ENCODE measurements at places on chromosomes 1 and 21.

- DNase-seq, result no peak
Measured at GRCh38 chr1:207910591-207911354, at the start of gene CD34. CD34 (minus strand) TSS chr1:207911125; CDS start chr1:207911080, 45 bp downstream.

- DNase-seq, result no peak
Measured at GRCh38 chr21:29407571-29407970, 108.8 kb downstream of the BACH1 start.

GRCh38 chr1:183124259-183124658 is 61.8 kb upstream of the LAMC2 start:
- DNase-seq, result no peak

GRCh38 chr1:109312246-109312645 is 5.4 kb upstream of the MYBPHL start:
- no peak for DNase-seq

DNA sequence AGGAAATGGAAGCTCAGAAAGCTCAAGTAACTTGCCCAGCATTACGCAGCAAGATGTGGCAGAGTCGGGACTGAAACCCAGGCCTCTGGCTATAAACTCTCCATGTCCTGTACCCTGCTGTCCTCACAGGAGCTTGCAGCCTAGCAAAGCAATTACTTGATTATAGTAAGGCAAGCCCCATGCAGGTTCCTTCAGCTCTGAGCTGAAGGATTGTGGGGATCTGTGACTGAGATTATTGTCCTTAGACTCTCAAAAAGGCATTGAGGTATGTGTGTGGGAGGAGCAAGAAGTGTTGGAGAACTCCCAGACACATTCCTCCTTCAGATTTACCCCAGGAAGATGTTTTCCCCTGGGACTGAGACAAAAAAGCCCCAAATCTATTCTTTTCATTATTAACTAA is 124.0 kb upstream of the SPATA6 start:
- no peak for DNase-seq

- DNase-seq, result no peak
Measured at GRCh38 chr1:81069856-81070255, 730.9 kb upstream of the ADGRL2 start.

DNA sequence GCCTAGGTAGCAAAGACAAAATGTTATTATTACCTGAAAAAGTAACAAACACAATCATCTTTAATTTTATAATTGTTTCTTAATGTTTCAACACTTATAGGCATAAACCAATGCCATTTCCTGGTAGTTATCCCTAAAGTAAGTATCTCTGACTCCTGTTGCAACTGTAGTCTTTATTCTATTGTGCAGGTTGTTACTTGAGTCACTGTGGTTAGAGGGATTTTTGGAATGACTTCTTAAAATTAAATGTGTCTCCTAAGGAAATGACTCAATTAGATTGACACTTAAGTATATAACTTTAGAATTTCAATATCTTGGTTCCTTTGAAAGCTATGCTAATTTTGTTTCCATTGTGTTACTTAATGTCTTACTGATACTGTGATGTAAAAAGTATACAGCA is 143.9 kb downstream of the PHTF1 start:
- DNase-seq, result no peak

- no peak for DNase-seq
Measured at GRCh38 chr1:162552684-162553252, 8.8 kb upstream of the UAP1 start.

GRCh38 chr1:77950873-77951272 is 28.0 kb downstream of the FUBP1 start:
- DNase-seq, result no peak

- no peak for DNase-seq
Measured at GRCh38 chr1:103275725-103276124, 167.4 kb upstream of the COL11A1 start.

GRCh38 chr21:15839026-15839425 is 109.2 kb downstream of the USP25 start:
- DNase-seq, result no peak

DNA sequence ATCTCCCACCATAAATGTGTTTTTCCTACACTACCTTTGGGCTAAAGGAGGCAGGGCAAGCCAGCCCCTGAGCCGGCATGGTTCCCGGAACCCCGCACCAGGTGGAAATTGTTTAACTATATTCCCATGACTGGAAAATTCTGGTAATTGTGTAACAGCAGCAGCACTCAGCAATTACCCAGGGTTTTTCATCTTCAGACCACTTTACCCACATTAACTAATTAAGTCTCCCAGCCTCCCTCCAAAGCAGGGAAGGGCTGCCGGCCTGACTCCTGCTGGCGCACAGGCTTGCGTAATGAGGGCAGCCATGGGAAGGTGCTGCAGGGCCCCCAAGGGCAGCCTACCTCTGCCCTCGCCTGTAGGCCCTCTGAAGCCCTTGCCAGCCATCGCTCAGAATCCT is 140.7 kb upstream of the VAMP3 start:
- DNase-seq, result no peak

DNA sequence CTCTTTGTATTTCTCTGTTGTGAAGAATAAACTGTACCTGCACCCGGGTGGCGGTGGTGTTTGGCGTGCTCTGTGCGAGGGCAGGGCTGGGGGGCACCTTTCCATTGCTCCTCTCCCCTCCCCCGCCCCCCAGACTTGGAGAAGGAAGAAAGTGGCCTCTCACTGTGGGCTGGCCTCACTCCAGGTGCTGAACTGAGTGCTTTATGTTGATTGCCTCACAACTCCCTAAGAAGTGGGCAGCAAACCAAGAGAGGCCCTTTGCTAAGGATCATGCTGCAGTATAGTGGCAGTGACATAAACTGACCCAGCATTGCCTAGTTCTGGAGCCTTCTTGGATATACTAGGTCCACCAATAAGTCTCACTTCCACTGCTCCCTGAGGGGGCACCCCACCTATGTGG is 20.2 kb downstream of the A3GALT2 start:
- peak; percentile 73 for DNase-seq

DNA sequence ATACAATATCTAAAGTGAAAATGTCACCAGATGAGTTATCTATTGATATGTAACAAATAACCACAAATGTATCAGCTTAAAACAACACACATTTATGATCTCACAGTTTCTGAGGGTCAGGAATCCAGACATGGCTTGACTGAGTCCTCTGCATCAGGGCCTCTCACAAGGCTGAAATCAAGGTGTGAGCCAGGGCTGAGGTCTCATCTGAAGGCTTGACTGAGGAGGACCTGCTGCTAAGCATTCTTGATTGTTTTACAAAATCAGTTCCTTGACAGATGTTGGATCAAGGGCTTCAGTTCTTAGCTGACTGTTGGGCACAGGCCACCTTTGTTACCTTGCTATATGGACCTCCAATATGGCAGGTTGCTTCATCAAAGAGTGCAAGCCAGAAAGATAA is 483.7 kb downstream of the CAMTA1 start:
- DNase-seq, result no peak

DNA sequence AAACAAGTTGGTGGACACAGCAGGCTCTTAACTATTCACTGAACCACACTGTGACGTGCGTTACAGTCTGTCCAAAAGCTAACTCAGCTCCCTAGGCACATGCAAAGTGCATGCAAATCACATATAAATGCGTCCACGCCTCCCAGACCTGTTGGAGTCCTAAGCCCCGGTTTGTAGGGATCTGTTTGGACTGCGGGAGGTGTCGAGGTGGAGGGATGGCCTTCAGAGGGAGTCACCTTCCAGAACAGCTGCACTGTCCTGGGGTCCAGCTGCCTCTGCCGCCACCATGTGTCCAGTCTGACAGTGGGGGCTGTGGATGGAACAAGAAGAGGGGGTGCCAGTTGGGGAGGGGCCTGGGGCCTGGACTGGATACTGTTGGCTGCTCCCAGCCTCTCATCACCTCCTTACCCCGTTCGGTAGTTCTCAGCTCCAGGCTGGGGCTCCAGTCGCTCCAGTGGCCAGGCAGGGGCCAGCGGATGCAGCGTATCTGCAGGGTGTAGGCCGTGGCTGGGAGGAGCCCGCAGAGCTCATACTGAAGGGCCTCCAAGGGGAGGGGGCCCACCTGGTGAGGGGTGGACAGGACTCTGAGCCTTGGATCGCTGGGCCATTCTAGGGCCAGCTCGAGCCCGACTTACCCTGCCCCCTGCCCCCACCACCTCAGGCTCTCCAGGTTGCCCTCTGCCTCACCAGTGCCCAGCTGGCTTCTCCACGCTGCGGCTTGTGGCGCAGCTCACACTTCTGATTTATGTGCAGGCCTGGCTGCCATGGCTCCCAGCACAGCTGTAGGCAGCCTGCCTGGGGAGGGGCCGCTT is 7.9 kb upstream of the MRPS15 start:
- DNase-seq, result no peak

GRCh38 chr21:36511484-36512220 is 31.7 kb upstream of the CLDN14 start:
- DNase-seq, result no peak

GRCh38 chr1:17826165-17826488 is 71.0 kb downstream of the ACTL8 start:
- DNase-seq, result no peak

DNA sequence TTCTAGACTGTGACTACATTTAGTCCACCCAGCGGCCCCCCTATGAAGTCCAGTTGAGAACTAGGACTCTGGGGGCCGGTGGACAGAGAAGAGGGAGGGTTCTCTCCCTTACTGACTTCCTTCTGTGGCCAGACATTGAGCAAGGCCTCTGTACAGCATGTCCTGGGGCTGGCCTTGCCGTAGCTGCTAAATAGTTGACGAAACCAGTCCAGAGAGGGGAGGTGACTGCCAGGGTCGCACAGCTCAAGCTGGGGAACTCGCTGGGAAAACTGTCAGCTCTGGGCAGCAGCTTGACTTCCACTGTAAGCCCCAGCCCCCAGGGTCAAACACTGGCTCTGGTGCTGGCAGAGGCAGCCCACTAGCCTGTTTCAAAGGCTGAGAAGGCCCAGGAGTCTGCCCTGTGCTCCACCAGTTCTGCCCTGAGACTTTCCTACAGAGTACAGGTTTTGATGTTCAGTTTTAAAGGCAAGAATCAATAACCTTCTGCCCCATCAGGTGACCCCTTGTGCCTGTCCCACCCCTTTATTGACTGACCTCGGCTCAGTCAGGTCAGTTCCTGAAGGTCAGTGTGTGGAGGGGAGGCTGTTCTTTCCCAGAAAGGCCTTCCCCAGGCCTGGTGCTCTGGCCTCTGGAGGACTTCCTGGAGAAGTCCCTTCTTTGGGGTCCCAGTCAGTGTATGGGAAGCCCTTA is 14.1 kb downstream of the PCSK9 start:
- no peak for DNase-seq

DNA sequence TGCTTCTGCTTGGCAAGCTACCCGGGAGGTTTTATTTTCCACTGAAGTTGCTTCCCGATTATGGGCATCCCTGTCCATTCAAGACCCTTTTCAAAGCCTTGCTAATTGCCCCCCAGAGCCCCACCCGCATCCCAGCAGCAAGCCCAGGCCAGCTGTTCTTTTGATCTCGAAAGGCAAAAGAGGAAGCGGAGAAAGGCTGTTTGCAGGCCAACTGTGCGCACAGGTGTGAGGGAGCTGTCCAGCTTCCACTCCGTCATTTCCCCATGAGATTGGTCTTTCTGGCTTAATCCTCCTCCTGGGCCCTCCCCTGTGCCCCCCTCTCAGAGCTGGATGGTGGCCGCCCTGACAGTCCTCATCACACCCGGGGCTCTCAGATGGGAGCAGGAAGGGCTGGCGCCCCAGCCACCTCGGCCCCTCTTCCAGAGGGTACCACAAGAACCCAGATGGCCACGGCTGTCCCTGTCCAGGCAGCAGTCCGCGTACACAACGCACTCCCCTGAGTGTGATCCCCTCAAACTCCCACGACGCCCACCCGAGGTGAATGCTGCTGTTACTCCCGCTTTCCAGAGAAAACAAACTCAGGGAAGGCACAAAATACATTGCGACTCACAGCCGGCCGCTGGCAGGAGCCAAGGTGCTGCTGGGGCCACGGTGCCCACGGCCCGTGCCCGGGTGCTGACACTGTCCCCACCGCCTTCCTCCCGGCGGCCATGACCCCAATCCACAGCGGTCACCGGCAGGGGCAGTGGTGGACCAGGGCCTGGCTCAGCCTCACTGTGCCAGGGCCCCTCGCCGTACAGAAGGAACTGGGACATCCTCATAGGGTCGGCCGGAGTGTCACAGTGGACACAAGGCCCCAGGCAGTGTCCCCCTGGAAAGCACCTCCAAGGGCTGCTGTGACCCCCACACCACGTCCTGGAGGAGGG is 121.9 kb downstream of the CRYAA start:
- DNase-seq, result no peak

DNA sequence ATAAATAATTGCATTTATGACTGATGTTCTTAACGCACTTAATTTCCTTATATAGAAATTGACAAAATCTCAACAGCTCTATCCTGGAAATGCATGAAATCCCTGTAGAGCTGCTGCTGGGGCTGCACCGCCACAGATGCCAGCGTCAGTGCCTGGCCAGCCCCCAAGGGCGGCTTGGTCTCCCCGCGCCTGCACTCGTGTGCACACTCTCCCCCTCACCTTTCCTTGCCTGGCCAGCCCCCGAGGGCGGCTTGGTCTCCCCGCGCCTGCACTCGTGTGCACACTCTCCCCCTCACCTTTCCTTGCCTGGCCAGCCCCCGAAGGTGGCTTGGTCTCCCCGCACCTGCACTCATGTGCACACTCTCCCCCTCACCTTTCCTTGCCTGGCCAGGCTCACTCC is 11.3 kb downstream of the TPRG1L start:
- DNase-seq, result no peak

DNA sequence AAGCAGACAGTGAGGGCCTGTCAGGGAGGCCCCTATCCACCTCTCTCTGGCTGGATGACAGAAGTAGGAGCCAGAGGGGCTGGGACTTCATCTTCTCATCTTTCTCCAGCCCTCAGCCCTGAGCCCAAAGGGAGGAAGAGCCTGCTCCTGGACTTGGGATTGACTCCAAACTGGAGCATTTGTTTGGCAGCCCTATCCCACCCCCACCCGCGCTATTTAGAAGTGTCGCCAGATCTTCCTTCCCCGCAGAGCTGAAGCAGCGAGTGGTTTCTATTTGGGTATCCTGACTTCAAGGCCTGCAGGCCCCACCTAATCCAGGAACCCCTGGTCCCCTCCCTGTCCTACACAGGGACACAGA is 9.6 kb downstream of the NES start:
- DNase-seq, result no peak

DNA sequence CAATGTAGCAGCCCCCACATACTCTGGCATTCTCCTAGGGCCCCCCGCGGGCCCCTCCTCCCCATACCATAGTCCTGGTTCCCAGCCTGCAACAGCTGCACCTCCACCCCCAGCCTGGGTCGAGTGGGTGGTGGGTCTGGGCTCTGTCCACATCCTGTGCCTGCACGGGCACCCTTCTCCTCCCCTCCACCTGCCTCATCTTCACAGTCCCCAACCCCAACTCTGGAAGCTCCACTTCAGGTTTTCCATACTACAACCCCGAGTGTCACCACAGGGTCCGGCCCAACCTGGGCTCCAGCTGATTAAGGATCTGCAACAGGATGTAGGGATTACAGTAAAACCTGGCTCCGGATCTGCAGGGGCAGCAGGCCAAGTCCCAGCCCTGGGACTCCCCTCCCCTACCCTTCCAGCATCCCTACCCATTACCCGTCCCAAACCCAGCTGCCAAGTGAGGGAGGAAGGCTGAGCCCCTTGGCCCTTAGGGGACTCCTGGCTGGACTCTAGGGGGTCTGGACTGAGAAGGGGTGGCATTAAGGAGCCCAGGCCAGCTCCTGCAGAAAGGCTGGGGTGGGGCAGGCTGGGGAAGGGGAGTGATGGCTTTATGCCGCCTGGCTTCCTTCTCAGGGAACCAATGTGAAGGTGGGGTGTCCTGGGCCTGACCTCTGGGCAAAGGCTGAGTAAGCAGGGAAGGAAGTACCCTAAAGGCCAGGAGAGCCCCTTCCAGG is 116.8 kb downstream of the CASZ1 start:
- DNase-seq, result peak; percentile 20

Measured in skeletal muscle cell (primary cell).